Sigmoid colon (tissue), 7 donors: ENCODE measurements at places on chromosomes 2 and 18. TPM values are rescaled to one million over a fixed set of nuclear protein-coding genes. Genes with fewer than 3 reads are reported as not detected.

Gene MROH2A
- total RNA-seq = not detected

Gene CERKL
- total RNA-seq = not detected

Gene FMNL2
- 24.8 TPM for total RNA-seq

DNA sequence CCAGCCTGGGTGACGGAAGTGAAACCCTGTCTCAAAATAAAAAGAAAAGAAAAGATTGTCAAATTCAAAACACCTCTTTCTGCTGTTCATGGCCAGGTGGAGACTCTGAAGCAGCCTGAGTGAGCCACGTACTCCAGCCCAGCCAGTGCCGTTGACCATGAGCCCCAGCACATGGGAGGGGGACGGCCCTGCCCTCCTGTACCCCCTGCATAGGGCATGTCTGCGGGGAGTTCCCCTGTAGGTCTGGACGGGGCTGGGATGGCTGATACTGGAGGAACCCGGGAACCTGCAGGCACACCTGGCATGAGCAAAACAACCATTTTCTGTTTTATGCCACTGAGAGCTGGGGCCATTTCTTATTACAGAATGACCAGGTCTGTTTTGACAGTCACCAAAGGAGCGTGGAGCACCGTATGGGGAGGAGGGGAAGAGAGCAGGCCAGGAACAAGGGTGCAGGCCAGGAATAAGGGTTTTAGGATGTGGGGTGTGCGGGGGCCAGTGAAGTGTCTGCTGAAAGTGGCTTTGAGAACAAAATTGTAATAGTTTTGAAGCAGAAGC lies 30.1 kb downstream of the TMEM18 start:
- peak; percentile 48 for DNase-seq

GRCh38 chr2:202669841-202670240 lies 35.1 kb downstream of the FAM117B start:
- DNase-seq = no peak

DNA sequence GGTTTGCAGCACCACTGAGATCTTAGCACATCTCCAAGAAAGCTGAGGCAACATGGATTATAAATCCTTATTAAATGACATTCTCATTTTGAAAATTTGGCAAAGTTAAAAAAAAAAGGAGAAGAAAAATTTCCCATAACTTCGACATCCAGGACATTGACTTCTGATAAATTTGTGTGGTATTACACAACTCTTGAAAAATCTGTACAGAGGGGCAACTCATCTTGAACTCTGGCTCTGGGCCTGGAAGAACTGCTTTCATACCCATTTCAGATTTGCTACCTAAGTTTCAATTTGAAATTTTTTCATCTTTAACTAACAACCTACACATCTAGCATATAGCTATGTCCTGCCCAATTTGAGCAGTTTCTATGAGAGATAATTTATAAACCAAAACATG lies 118.0 kb upstream of the UGP2 start:
- no peak for DNase-seq

DNA sequence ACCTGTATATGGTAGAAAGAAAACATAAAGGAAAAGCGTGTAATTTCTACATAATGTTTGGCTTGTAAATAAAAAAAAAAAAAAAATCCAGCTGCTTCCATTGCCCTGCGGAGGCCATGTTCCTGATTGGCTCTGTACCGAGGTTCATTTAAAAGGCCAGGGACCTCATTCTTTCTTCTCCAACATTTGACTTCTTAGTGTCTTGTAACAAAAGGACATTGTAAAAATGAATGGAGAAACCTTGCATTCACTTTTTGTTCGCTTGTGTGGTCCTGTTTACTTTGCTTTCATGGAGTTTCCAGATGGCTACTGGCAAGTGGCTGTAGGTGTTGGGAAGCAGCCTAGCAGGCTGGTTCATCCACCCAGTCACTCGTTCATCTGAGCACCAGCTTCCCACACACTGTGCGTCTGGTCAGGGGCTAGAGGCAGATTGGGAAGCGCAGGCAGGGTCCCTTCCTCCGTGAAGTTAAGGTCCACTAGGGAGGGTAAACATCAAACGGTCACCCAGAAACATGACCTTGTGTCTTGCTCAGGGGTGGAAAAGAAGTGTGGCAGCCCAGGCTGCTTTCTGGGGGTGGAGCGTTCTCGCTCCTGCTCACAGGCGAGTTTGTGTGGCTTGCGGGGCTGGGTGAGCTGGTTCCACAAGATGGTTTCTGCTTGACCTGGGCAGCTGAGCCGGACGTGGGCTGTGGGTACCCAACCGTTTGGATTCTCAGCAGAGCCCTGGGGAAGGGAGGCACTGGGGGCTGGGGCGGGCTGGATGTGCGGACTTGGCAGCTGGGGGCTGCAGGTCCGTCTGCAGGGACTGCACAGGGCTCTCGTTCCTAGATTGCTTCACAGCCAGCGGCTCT lies 260.7 kb downstream of the AGAP1 start:
- no peak for DNase-seq

DNA sequence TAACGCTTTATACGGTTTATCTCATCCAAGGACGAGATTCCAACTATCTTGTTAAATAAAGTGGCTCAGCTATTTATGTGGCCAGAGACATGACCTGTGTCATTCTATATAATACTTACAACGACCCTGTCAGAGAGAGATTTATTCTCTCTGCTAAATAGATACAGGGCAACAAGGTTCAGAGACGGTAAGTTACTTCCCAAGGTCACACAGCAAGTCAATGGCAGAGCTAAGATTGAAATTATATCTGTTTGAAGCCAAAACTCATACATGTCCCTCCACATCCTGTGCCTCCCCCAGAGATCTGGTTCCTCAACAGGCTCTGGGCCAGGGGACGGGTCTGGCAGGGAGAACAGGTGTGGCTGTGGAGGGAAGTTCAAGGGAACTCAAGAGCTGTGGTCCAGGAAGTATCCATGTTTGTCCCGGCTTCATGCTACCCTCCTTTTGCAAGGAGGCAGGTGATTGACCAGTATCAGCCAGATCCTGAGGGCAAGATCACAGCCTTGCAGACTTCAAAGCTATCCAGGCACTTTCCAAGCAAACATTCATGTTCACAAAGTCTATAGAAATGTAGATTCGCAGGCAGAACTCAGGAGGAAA lies 99.8 kb downstream of the CAPN13 start:
- DNase-seq = no peak

GRCh38 chr2:24050041-24050979 lies 769 bp downstream of the FKBP1B start:
- peak; percentile 70 for DNase-seq
